Esophagus squamous epithelium (tissue), 5 donors: ENCODE measurements at places on chromosomes 3 and 15. TPM values are rescaled to one million over a fixed set of nuclear protein-coding genes. Genes with fewer than 3 reads are reported as not detected.

GRCh38 chr3:165884518-165884917 lies 47.3 kb upstream of the BCHE start:
- no peaks in the 10 kb centered on the region for H3K36me3 ChIP-seq
- H3K4me3 ChIP-seq: no peak overlapping the region
- H3K4me1 ChIP-seq: no peaks in the 10 kb centered on the region
- no peak overlapping the region for H3K27ac ChIP-seq
- no peak for DNase-seq

GRCh38 chr3:194584320-194584776 lies 48.9 kb downstream of the TMEM44 start:
- H3K27me3 ChIP-seq: no peaks in the 10 kb centered on the region
- peaks cover 26% of the 10 kb centered on the region for H3K4me1 ChIP-seq

- no peaks in the 10 kb centered on the region for H3K4me1 ChIP-seq
- H3K4me3 ChIP-seq: no peak overlapping the region
- no peaks in the 10 kb centered on the region for H3K36me3 ChIP-seq
- H3K27me3 ChIP-seq: no peaks in the 10 kb centered on the region
- no peak for DNase-seq
These were observed 21.4 kb downstream of the OXSR1 start for GRCh38 chr3:38186781-38187180.

DNA sequence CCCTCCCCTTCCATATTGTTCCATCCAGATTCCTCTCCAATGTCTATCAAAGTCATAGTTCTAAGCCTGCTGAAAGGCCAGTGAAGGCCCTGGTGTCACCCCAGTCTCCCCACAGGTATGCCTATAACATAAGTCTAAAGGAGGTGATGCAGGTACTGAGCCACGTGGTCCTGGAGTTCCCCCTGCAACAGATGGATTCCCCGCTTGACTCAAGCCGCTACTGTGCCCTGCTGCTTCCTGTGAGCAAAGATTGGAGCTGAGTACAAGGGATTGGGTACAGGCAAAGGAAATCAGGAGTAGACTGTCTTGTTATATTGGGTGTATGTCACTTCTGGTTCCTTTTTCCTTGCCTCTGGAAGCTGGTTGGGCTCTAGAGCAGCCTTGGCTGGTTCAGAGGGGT lies 8.2 kb downstream of the EIF2B5 start:
- no peaks in the 10 kb centered on the region for H3K4me1 ChIP-seq
- DNase-seq: no peak
- H3K4me3 ChIP-seq: no peak overlapping the region
- no peaks in the 10 kb centered on the region for H3K27me3 ChIP-seq
- H3K36me3 ChIP-seq: peaks cover 85% of the 10 kb centered on the region

- no peak for DNase-seq
- H3K27me3 ChIP-seq: no peaks in the 10 kb centered on the region
- no peak overlapping the region for H3K4me3 ChIP-seq
- peaks cover 3% of the 10 kb centered on the region for H3K4me1 ChIP-seq
These were observed 112.1 kb downstream of the TNIK start for GRCh38 chr3:171348121-171348520.

DNA sequence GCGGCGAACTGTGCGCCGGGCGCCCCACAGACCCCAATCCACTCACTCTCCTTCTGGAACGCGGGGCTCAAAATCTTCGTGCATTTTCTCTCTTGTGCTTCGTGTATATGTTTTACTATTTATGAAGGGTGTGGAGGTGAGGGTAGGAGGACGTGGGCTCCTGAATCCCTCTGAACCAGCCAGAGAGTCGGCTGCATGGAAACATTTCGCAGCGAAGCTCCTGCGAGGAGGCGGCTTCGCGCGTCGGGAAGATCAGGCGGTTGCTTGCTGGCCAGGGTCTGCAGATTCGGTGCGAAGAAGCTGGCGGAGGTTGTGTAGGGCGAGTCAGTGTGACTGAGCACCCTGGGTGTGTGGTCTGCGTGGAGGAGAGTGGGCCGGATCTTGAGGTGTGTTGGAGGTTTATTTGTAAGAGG lies 1.1 kb downstream of the CNTN4 start:
- no peak overlapping the region for H3K27ac ChIP-seq
- peaks cover 3% of the 10 kb centered on the region for H3K4me1 ChIP-seq
- no peak for DNase-seq

DNA sequence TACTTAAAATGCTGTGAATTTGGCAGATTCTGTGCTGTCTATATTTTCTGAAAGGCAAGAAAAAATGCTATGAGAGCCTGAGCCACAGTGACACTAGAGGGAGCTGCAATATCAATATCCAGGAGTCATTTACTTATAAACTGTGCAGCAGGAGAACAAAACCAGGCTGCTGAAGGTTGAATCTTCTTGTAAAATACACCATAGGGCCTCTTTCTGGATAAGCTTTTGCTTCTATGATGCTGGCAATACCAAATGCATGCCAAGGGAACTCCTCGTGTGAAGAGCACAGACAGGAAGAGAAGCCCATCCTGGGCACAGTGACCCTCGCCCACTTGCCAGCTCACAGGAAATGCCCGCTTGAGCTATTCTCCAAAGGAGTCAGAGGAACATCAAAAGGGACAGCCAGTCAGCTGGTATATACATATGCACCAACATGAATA lies 48.0 kb upstream of the TSPAN3 start:
- no peak overlapping the region for H3K4me3 ChIP-seq
- DNase-seq: no peak
- no peaks in the 10 kb centered on the region for H3K27me3 ChIP-seq
- no peak overlapping the region for H3K27ac ChIP-seq
- H3K36me3 ChIP-seq: peaks cover 11% of the 10 kb centered on the region
- no peaks in the 10 kb centered on the region for H3K4me1 ChIP-seq

DNA sequence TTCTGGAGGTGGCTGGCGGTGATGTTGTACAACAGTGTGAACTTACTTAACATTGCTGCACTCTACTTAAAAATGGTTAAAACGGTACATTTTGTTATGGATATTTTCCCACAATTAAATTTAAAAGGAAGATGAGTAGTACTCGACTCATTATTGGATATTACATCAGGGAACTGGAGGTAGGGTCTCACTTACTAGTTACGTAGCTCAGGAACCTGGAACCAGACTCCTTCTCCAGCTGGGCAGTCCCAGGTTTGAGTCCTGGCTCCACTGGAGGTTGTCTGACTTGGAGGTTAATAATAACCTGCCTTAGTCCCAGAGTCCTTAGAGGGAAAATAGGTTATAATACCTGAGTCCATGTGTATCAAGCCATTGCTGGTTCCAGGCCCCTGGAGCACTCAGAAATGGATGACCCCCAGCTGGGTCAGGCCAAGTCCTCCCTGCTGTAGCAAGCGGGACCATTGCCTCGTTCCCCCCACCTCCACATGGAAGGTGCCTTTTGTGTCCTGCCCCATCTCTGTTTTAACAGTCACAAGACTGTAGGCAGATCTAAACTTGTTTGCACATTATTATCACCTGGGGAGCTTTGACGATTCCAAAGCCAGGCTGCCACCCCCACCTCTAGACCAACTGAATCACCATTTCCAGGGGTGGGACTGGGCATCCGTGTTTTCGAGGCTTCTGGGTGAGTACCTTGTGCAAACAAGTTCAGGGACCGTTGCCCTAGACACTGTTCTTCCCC lies 126.6 kb downstream of the IGF1R start:
- peaks cover 32% of the 10 kb centered on the region for H3K4me1 ChIP-seq
- no peaks in the 10 kb centered on the region for H3K36me3 ChIP-seq
- no peak overlapping the region for H3K4me3 ChIP-seq
- DNase-seq: no peak
- peak overlapping the region; percentile 67 for H3K27ac ChIP-seq

DNA sequence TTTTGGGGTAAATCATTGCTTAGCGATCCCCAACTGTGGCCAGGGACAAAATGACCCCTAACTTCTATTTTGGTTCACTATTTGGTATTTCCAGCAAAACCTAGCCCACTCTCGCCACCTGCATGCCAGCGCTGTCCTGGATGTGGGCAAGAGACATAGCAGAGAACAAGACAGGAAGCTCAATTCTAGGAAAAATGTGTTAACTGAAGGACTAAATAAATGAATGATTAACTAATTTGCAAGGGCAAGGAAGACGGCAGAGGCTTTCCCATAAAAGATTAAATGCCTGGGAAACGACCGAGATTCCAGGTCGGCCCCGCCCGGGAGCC lies 408 bp downstream of the NICN1 start:
- H3K27me3 ChIP-seq: no peaks in the 10 kb centered on the region
- peaks cover 9% of the 10 kb centered on the region for H3K36me3 ChIP-seq

The NMB gene
- total RNA-seq: 11.0 TPM

The KIF7 gene
- 0.62 TPM for total RNA-seq
